COR-L47 (cell line): ENCODE measurements at places on chromosomes 11 and 22.

DNA sequence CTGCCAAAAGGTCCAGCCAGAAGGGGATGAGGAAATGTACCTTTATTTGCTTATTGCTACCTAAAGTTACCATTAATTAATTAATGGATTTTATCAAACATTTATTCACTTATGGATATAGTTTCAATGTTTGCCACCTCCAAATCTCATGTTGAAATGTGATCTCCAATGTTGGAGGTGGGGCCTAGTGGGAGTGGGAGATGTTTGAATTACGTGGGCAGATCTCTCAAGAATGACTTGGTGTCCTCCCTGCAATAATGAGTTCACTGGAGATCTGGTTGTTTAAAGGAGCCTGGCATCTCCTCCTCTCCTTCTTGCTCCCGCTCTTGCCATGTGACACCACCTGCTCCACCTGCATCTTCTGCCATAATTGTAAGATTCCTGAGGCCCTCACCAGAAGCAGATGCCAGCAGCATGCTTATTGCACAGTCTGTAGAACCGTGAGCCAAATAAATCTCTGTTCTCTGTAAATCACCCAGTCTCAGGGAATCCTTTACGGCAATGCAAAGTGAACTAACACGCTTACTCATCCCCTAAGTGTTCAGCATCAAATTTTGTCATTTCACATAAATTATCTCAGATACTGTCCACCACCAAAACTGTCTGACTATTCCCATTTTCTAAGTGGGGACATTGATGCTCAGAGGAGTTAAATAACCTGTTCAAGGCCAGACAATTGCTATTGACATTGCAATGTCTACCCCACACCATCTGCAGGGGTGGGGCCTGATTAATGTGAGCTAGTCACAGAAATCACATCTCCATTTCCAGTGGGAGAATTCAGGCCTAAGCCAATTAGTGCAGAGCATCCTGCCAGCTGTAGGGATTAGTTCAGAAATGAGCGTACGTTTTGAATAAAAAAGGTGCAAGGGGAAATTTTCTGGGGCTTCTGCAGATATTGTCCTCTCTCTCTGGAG is 51.6 kb upstream of the SYN3 start:
- no peak for DNase-seq

DNA sequence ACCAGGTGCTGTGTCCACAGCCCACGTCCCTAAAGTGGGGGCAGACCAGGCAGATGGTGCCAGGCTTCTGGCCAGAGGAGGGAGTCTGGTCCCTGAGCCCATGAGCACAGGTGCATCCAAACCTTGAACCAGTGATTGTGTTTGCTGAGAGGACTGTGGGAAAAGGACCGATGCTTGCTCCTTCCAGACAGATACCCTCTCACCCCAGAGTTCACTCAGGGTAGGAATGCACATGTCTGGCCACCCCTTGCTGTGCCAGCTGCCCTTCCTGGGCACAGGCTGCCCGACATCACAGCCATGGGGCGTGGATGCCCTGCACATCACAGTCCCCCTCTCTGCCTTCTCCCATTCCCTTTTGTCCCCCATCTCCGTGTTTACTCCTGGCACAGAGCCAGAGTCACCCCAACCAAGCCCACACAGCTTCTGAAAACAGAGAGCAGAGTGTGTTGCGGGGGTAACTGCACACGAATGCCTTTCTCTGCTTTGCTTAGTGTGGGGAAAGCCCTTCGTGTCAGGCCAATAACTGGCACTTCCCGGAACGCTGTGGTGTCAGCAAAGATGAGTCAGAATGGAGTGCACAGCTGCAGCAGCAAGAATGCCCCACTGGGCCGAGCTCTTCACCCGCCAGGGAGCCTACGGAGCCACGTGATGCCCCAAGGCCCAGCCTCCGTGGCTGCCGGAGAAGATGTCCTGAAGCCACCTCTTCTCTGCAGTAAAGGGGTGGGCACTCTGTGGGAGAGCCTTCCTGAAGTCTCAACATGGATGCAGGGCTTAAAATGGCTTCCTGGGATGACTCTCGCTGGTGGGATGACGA is 7.6 kb downstream of the CARS1 start:
- peak; percentile 84 for DNase-seq

- no peak for DNase-seq
Measured at GRCh38 chr22:41595703-41596102, 6.1 kb upstream of the PMM1 start.

- no peak for DNase-seq
Measured at GRCh38 chr11:12812849-12813248, 138.6 kb downstream of the TEAD1 start.

DNA sequence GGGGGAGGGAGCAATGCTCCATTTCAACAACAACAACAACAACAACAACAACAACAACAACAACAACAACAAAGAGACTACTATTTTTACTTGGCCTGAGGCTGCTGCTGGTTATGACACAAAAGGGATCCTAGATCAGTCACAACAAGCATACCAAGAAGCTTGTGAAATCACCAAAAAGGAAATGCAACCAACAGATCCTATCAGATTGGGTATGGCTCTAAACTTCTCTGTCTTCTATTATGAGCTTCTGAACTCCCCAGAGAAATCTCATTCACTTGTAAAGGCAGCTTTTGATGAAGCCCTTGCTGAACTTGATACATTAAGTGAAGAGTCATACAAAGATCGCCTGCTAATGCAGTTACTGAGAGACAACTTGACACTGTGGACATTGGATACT is 10.5 kb upstream of the MS4A2 start:
- DNase-seq, result no peak

DNA sequence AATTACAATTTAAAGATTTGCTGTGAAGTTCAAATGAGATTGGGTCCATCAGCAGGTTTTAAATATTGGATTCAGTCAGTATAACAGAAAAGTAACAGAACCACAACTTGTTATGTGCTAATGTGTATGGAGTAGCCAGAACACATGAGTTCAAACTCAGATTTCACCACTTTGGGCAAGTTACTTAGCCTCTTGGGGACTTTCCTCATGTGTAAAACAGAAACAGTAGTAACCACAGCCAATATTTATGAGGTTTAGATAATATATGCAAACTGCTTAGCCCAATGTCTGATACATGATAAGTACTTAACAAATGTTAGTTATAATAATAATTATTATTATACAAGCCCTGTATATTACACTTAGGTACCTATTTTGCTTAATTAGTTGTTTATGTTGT is 21.8 kb upstream of the SLC5A12 start:
- no peak for DNase-seq

DNA sequence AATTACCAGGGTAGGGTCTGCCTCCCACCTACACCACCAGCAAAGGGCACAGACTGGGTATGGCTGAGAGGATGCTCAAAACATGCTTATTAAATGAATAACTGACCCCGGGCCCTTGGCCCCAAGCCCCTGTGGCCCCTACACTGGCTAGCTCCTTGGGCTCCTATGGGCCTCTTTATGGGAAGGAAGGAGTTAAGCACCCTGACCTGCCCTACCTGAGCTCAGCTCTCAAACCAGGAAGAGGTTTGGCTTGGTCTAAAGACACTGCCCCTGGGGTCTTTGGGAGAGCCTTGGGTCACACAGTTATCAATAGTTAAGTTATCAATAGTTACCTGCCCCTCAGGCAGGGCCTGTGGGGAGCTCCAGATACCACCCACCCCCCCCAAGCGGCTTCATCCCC is 1.2 kb downstream of the USH1C start:
- no peak for DNase-seq

GRCh38 chr11:12005476-12005875 is 3.0 kb downstream of the DKK3 start:
- no peak for DNase-seq

- DNase-seq, result no peak
Measured at GRCh38 chr11:90391756-90392155, 168.9 kb upstream of the CHORDC1 start.

GRCh38 chr11:64449381-64450167 is 90.6 kb downstream of the RPS6KA4 start:
- DNase-seq, result peak; percentile 78

DNA sequence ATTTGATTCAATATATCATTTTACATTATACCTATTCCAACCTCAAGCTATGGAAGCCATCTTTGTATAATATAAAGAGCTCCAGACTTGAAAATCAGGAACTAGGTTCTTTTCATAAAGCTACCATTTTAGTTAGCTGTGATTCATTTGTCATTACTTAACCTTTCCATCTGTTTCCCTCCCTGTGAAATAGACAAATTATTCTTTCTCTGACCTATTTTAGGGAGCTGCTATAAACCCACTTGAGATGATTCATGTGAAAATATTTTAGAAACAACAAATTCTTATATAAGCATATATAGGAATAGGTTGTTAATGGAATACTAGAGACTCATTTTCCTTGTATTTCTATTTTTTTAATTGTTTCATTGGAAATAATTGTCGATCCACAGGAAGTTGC is 1012.1 kb downstream of the OPCML start:
- DNase-seq, result no peak

DNA sequence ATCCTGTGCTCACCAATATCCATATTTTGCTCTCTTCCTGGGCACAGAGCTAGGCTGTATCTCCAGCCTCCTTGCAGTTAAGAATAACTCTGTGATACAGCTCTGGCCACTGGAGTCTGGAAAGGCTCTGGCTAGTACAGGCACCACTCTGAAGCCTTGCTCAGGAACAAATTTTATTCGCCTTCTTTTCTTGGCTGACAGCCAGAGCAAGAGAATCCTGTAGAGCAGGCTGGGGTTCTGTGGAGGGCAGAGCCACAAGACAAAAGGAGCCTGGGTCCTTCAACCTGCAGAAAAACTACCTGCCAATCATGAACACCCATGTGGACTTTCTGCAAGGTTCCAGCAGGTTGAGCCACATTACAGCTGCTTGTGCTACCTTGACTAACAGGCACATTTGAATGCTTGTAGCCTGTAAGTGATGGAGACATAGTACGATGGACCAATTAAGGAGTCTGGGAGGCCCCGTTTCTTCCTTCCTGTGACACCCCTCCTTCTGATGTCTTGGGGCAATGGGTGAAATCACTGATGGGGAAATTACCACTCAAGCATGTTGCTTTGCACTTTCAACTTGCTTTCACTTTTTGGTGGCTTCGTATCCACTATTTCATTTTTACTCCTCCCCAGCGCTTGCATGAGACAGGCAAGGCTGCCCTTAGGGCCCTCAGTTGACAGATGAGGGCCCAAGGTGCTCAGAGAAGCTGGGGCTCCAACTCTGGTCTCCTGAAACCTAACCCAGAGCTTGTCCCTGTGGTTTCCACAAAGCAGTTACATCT is 267.2 kb upstream of the SYN3 start:
- DNase-seq, result no peak

GRCh38 chr11:111417766-111418435 is 38.8 kb upstream of the POU2AF1 start:
- no peak for DNase-seq

DNA sequence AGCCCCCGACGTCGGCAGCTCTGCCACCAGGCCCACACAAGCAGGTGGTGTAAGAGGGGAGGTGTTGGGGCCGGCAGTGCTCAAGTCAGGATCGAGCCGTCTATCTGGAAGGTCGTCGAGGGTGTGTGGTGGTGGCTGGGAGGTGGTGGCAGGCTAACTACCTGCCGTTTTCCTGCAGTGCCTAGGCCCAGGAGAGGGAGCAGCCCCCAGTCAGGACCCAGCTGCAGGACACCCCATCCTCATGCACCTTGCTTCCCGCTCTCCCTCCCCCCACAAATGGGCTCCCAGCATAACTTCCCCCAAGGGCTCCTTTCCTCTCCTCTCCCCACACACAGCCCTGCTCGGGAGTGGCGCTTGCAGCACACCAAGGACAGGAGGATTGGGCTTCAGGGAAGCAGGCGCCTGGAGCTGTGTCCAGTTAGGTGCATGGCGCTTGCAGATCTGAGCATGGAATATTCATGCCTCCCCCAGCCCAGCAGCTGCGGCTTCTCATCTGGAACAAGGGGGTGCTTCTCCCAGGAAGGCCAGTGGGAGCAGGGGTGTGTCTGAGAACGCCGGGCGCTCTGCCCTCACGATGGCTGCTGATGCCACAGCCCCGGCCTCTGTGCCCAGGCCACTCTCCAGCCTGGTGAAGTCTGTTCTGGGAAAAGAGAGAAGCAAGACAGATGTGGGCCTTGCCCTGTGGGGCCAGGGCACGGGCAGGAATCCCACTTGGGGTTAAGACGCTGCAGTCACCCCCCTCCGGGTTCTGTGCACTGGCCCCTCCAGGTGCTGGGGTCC is 127.7 kb downstream of the IGLL1 start:
- DNase-seq, result no peak

DNA sequence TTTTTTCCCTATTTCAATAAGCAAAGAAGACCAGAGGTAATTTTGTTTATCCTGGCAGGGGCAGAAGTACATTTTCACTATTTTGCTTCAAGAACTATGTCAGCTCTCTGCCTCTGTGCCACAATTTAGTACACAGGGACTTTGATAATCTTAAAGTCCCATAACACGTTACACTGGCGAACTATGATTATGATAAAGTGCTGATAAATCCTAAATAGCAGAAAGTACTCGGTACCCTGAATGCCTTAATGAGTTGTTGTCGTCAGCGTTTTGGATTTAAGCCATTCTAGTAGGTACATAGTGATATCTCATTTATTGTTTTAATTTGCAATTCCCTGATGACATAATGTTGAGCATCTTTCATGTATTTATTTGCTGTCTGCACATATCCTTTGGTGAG is 16.6 kb upstream of the PHOX2A start:
- no peak for DNase-seq

- no peak for DNase-seq
Measured at GRCh38 chr11:7869467-7869866, 61.6 kb downstream of the OR10A6 start.

GRCh38 chr11:76850815-76851214 is 9.9 kb upstream of the ACER3 start:
- DNase-seq, result no peak

- DNase-seq, result peak; percentile 41
Measured at GRCh38 chr11:14380947-14381561, 22.1 kb upstream of the RRAS2 start.

GRCh38 chr11:11482730-11483129 is 129.7 kb upstream of the CSNK2A3 start:
- no peak for DNase-seq

GRCh38 chr11:65817312-65817834 is 16.4 kb upstream of the SNX32 start:
- no peak for DNase-seq

DNA sequence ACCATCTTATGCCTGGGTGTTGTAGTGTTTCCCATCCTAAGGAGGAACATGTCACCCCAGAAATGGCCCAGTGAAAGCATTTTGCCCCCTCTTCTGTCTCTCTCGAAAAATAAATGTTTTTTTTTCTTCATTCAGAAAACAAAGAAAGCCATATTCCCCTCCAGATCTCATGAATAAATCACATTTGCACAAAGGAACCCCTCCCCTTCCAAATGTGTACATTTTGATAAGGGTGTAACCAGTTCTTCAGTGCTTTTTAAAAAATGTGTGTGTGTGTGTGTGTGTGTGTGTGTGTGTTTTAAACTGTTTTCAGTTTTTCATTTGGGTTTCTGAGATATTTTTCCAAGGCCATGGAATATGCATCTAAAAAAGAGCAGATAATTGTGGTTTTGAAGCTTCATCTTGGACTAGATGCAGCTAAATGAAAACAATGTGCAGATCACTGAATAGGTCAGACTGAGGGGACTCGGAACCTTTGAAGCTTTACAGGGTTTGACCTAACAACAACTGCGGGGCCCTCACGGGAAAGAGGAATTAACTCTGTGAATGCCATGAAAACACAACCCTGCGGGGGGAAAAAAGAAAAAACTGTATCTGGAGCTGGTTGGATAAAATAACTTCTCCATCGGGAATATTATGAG is 76.4 kb downstream of the YAP1 start:
- no peak for DNase-seq
